ENCODE measurements at places on chromosomes 1 and 21.

GRCh38 chr1:203089001-203089650 lies 3.3 kb upstream of the MYOG start:
- DNase-seq = no peak

- no peak for DNase-seq
Measured at GRCh38 chr1:65119951-65120350, 28.1 kb upstream of the AK4 start.

DNA sequence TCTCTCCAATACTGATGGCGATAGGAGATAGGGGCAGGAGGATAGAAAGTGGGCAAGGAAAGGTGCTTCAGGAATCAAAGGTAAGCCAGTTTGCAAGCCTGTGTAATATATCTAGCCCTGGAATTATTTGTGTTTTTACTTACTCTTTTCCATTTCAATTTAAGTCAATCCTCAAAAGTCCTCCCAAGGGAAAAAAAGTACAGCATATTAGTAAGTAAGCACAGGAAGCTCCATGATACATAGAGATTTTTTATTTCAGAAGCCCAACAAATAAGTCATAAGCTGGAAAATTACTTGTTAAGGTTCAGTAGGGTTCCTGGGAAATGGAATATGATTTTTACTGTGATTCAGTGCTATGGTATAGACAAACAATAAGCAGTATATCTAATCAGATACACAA lies 337.7 kb upstream of the DUSP10 start:
- DNase-seq = no peak

GRCh38 chr1:2268285-2269056 lies 40.4 kb downstream of the SKI start:
- no peak for DNase-seq

GRCh38 chr1:108801101-108801500 lies 54.6 kb downstream of the STXBP3 start:
- no peak for DNase-seq

GRCh38 chr1:151509350-151510019 lies 1.7 kb upstream of the CGN start:
- no peak for DNase-seq

DNA sequence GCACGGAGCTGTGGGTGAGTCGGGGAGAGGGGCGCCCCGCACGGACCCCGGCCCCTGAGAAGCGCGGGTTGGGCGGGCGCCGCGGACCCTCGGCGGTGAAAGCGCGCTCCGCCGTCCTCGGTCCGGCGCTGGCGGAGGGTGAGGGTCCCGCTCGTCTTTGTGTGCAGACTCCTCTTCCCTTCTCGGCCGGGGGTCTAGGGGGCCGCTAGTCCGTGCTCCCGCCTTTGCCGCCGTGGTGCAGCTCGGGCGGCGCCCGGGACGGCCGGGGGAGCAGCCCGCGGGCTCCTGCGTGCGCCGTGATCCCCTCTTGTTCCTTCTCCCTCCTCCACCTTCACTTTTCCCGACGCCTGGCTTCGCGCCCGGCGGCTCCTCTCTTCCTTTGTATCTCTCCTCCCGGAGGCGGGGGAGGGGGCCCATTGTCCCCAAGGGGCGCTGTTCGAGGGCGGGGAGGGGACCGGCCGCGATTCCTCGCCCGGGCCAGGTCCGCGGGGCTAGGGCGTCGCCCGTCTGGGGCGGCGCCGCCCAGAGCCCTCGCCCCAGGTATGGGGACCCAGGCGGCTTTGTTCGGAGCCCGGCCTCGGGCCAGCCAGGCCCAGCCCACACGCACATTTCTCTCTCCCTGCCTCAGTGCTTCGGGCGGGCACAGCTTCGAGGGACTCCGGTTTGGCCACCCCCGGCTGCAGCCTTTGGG lies 519 bp downstream of the FNBP1L start:
- DNase-seq = peak; percentile 82

- DNase-seq = peak; percentile 9
Measured at GRCh38 chr21:45800339-45801080, 157.0 kb downstream of the PCBP3 start.

DNA sequence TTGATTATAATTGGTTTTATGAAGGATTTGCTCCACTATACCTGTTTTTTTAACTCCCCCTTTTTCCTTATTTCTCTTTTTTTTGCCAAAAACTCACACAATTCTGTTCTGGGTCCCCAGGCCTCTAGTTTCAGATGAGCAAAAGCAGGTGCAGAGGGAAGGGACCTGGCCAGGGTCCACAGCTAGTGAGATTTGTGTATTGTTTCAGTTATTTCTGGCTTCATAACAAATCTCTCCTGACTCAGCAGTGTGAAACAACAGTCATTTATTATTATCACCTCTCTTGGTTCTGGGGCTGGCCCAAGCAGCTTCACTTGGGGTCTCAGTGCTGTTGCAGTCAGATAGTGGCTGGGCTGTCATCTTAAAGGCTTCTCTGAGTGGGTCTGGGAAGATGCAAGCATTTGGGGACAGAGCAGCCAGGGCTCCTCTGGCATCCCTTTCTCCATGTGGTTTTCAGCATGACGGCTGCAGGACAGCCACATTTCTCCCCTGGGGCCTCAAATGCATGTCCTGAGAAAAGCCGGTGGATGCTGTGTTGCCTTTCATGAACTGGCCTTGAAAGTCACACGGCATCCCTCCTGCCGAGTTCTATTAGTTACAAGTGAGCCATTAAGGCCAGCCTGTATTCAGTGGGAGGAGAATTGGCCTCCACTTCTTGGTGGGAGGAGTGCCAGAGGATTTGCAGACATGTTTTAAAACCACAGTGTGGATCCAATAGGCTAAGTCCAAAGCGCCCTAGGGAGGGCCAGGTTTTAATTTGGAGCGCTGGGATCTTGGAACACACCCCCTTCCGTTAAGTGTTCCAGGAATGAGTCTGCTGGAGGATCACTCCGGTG lies 137.1 kb downstream of the CAMTA1 start:
- DNase-seq = no peak

DNA sequence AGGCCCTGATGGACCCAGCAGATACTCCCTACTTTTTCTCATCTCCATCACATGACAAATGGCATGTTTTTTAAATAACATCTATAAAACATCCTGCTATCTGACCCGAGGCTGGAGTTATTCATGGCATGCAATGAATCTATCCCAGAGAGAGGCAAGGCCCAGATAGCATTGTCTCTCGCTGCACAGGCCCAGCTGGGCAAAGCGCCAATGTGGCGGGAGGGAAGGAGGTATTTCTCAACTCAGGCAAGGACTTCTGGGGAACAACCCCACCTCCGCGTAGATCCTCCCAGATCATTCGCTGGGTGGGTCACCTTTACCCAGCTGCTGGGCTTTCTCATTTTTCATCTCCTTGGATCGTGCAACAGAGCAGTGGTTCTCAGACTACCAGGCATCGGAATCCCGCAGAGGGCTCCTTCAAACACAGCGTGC lies 59.8 kb downstream of the ERG start:
- no peak for DNase-seq

GRCh38 chr1:28534671-28535070 lies 18.2 kb upstream of the TRNAU1AP start:
- DNase-seq = no peak

- DNase-seq = no peak
Measured at GRCh38 chr1:66893712-66894111, 30.9 kb downstream of the DNAI4 start.

DNA sequence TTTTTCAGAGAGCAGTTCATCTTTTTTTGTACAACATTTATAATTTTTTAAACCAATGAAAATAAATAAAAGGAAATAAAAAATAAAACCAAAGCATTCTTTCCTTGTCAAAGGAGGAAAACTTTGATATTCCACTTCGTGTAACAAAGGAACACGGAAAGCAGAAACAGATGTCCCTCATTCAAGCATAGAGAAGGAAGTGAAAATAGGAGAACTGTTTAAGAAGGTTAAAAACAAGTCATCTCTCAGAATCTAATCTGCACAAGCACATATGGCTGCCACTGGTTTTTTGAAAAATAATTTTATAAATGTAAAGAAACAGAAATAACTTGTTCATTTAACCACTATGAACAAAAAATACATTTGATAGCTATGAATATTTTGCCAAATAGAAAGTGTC lies 35.9 kb upstream of the ZNF644 start:
- DNase-seq = no peak

- DNase-seq = peak; percentile 48
Measured at GRCh38 chr21:34886240-34887104, 162.6 kb downstream of the RUNX1 start.

DNA sequence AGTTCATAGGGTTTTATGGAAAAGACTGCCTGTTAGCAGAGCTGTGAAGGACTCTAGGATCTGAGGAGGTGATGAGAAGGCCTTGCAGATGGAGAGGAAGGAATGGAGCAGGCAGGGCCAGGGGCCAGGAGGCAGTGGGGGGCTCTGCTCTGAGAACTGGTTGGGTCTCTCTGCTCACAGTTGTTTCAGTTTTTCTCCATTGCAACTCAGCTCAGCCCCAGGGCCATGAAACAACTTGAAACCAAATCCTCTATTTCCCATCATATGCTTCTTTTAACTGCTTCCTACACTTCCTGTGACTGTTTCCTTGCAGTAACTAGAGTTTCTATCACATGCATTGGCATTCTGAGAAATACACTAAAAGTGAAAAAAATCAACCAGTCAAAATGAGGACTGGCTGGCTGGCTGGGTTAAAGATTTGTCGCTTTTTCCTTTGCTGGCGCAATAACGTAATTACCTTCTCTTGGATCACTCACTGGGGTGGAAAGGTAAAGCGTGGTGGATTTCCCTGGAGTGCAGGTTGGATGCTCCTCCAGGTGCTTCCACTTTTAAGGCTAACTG lies 172.0 kb downstream of the CDC7 start:
- DNase-seq = no peak

- DNase-seq = no peak
Measured at GRCh38 chr1:231688989-231689388, 62.4 kb downstream of the DISC1 start.

GRCh38 chr1:156492013-156492590 lies 8.5 kb downstream of the MEF2D start:
- DNase-seq = no peak

DNA sequence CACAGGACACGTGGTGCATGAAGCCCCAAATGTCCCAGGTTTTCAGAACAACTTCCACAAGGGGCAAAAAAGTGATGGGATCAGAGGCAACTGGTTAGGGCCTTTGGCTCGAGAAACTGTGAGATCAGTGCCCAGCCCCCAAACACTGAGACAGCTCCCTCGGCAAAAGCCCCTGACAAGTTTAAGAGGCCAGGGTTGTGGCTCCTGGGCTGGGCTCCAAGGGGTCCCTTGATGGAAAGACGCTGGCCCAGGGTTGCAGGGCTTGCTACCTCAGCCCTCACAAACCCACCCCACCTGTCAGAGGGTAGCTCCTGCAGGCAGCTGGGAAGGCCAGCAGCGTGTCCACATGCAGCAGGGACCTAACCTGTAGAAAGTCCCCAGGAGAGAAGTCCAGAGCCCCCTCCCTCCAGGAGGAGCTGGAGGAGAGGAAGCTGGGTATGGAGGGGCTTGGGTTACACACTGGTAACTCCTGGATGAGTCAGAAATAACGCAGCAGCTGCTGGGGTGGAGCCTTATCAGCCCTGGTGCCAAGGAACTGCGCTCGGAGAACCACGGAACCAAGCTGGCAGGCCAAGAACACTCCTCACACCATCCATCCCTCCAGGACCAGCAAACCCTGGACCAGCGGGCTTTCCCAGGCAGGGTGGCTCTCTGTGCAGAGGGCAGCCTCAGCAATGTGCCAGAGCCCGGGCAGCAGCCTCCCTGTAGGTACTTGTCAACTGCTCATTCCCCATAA lies 37.5 kb downstream of the CTNNBIP1 start:
- DNase-seq = peak; percentile 15

- DNase-seq = no peak
Measured at GRCh38 chr1:9594471-9595155, 5.9 kb downstream of the TMEM201 start.

DNA sequence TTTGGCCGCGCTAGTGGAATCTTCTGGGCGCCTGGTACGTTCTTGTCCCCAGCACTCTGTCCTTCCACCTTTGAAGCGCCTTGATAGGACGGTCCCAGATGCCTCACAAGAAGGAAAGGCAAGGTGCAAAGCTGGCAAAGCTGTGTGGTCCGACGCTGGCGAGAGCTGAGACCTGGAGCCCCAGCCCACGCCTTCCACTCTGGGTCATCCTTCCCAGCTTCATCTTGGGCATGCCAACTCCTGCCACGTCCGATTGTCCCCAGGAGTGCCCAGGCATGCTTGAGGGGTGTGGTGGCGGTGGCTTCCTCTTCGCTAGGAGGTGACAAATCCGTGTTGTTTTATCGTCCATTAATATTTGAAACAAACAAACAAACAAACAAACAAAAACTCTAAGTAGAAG lies 123.9 kb upstream of the DPYD start:
- no peak for DNase-seq

GRCh38 chr1:15681349-15682292 lies 2.5 kb upstream of the PLEKHM2 start:
- DNase-seq = peak; percentile 21

- no peak for DNase-seq
Measured at GRCh38 chr1:30329263-30329753, 394.1 kb downstream of the MATN1 start.

DNA sequence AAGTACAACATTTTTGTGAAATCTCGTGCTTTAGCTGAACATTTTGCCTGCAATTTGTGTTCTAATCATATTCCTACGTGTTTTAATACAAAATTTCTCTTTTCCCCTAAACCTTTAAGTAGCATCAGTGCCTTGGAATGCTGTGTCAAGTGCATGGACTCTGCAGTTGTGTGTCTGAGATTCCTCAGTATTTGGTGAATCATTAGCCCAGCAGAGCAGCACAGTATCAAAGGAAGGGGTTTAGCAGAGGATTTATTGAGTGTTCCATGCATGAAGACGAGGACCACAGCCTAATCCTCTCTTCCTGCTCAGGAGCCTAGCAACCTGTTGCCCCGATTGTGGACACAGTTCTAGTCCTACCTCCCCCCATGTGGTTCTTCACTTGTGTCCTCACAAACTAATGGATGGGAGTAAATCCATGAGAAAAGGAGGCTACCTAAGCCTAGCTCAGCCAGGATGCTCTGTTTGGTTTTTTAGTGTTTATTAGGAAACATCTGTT lies 29.3 kb upstream of the PCP4 start:
- peak; percentile 58 for DNase-seq

DNA sequence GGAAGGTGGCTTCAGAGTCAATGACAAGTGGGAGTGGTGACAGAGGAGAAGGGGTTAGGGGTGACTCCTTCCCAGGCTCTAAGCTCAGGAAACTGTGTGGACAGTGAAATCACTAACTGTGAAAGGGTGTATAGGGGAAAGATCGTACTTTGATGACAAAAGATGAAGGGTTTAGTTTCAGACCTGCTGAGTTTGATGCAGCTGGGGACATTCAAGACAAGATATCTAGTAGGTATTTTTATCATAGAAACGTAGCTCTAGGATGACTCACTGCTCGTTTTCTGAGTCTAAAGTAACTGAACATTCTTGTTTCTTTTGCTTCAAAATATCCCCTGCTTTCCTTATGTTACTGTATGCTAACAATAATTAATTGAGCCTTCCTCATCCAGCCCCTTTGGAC lies 149.0 kb downstream of the PCP4 start:
- no peak for DNase-seq
